ENCODE measurements at places on chromosomes 7 and 10.
A peak's percentile ranks its signal among the peaks of the same experiment; 100 is the strongest.

DNA sequence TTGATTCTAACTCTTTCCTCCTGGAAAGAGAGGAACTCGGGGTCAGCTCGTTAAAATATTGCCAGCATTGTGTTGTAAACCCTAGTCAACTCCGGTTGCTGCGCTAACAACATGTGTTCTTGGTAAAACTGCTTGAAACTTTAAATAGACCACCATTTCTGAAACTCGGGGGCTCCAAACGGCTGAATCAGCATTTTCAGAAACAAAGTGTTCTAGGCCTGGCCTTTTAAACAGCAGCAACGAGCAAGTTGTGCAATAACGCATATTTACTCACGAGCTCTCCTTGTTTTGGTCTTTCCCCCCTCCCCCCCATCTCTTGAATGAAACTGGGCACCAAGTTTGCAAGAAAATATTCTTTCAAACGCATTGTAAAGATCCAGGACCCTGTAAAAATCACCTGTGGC, 9.2 kb upstream of the GRB10 start:
- peak; percentile 72 for DNase-seq

GRCh38 chr7:151435103-151435916, 4.6 kb downstream of the CRYGN start:
- DNase-seq, result no peak

DNA sequence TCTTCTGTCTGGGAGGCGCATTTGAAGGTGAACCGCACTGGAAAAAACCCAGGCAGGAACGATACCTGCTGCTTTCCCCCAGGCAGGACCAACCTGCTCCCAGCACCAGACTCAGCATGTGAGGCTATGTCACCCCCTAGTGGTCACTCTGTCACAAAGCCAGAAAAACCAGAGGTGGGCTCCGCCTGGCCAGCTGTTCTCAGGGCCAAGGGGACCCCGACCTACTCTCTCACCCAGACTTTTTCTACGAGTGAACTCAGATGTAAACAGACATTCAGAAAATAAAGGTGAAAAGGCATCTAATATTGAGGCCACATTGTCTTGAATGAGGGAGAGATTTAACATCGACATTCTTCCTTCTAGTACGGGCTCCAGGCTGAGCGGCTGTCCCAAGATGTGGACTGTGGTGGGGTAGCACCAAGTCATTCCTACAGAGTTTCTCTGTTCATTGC, 117.3 kb downstream of the PRKAG2 start:
- DNase-seq, result peak; percentile 58

- DNase-seq, result peak; percentile 95
Measured at GRCh38 chr10:110356628-110357245, 52.0 kb upstream of the SMNDC1 start.

- no peak for DNase-seq
Measured at GRCh38 chr7:107469929-107470328, at the start of gene GPR22. Gene GPR22 (plus strand): TSS chr7:107470057. CDS start chr7:107474061, 4,004 bp downstream.

- DNase-seq, result no peak
Measured at GRCh38 chr10:79385392-79385795, 38.1 kb downstream of the PPIF start.

GRCh38 chr7:100896732-100897608, 1.3 kb upstream of the ACHE start:
- no peak for DNase-seq

- peak; percentile 51 for DNase-seq
Measured at GRCh38 chr7:27169658-27170425, 4.3 kb downstream of the HOXA10 start.
